Type B pancreatic cell (in vitro differentiated cells): ENCODE measurements at places on chromosomes 7 and 10.
A peak's percentile ranks its signal among the peaks of the same experiment; 100 is the strongest.

DNA sequence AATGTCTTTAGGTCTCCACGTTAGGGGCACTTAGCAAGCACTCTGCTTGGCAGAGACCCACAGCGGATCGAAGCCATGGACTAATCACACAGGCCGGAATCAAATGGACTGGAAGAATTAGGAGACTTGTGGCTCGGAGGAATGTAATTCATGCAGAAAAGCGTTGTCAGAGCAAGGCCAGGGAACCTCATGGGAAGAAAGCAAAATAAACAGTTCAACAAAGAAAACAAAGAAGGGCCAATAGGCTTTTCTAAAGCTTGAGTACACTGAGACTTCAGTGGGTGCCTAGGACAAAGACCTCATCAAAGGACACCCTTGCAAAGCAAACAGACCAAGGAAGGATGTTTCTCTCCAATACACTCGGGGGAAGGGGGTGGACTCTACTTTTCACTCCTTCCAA is 171.1 kb downstream of the GLI3 start:
- no peak for DNase-seq
- peaks cover 51% of the 10 kb centered on the region for H3K4me1 ChIP-seq
- H3K27ac ChIP-seq, result peak overlapping the region; percentile 76
- no peaks in the 10 kb centered on the region for H3K27me3 ChIP-seq
- peaks cover 23% of the 10 kb centered on the region for H3K36me3 ChIP-seq
- H3K4me3 ChIP-seq, result peak overlapping the region; percentile 60

DNA sequence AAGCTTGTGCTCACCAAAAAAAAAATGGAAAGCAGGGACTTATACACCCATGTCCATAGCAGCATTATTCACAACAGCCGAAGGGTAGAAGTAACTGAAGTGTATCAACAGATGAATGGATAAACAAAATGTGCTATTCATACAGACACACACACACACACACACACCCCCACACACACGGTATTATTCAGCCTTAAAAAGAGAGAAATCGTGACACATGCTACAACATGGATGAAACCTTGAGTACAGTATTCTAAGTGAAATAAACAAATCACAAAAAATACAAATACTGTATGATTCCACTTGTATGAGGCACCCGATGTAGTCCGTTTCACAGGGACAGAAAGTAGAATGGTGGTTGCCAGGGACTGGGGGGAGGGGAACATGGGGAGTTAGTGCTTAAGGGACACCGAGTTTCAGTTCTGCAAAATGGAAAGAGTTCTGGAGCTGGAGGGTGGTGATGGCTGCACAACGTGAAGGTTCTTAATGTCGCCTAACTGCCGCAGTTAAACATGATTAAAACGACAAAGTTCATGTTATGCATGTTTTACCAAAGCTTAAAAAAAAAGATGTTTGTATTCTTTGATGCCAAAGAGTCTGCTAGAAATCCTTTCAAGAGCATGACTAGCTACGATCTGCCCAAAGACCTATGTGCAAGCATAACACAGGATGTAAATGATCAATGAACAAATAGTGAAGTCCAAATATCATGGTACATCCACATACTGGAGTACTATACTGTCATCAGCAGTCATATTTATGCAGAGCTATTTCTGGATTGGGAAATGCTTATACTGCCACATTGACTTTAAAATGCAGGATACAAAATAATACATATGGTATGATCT is 7.2 kb downstream of the TNS3 start:
- H3K4me3 ChIP-seq, result peak overlapping the region; percentile 71
- H3K36me3 ChIP-seq, result peaks cover 16% of the 10 kb centered on the region
- H3K4me1 ChIP-seq, result peaks cover 83% of the 10 kb centered on the region
- DNase-seq, result no peak

DNA sequence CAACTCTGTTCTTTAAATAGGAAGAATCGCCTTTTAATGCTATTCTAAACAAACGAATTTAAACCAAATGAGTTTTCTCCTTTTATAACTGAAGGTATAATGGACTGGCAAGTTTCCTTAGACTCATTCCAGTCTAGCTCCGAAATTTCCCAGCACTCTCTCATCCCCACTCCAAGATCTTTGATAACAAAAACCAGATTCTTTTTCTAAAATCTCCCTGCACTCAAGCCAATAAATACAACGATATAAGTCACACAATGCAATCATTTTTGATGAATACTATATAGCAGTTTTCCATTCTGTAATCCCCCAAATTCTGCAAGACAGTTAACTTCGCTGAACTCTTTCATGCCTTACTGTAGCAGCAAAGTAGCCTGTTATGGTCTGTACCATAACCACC is 1.9 kb downstream of the OGA start:
- peak overlapping the region; percentile 98 for H3K27ac ChIP-seq
- H3K4me1 ChIP-seq, result peaks cover 29% of the 10 kb centered on the region
- no peak for DNase-seq
- H3K36me3 ChIP-seq, result peaks cover 9% of the 10 kb centered on the region
- H3K4me3 ChIP-seq, result peak overlapping the region; percentile 99

GRCh38 chr7:155648752-155649339 is 4.4 kb downstream of the RBM33 start:
- H3K27me3 ChIP-seq, result no peaks in the 10 kb centered on the region
- H3K4me3 ChIP-seq, result no peak overlapping the region
- no peak for DNase-seq
- H3K36me3 ChIP-seq, result peaks cover 59% of the 10 kb centered on the region
- no peak overlapping the region for H3K27ac ChIP-seq

DNA sequence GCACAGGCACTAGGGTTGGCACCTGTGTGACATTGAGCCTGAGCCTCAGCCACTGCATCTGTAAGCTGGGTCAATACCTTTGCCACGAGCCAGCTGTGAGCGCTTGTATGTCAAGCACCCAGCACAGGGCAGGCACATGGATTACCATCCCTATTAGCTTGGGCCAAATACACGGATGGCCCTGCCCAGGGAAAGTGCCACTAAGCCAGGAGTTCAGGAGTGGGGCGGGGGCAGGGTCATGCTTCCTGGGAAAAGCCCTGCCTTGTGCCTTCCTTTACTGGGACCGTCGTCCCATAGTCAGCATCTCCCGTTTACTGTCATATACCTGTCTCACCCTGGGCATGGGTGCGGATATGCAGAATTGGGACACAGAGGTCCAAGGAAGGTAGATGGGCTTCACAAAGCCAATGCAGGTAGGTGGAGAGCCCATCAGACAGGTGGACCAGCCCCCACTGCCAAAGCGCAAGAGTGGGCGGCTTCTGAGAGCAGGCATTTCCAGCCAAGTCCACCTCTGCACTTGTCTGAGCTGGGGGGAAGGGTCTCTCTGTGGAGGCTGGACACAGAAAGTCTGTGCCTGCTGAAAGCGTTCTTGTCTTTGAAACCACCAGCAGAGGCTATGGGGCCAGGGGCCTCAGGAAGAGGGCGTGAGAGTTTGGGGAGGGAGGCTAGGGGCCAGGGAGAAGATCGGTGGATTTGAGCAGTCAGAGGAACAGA is 72.6 kb downstream of the VWA2 start:
- H3K27me3 ChIP-seq, result peaks cover 10% of the 10 kb centered on the region
- no peak overlapping the region for H3K27ac ChIP-seq
- no peaks in the 10 kb centered on the region for H3K36me3 ChIP-seq
- DNase-seq, result no peak
- no peak overlapping the region for H3K4me3 ChIP-seq
- H3K4me1 ChIP-seq, result peaks cover 7% of the 10 kb centered on the region
